ENCODE measurements at places on chromosomes 12 and 14. TPM values are rescaled to one million over a fixed set of nuclear protein-coding genes. Genes with fewer than 3 reads are reported as not detected.

ANO2 gene
- not detected for total RNA-seq

TAS2R31 gene
- 3.9 TPM for total RNA-seq

HOXC11 gene
- not detected for total RNA-seq

DPF3 gene
- 0.66 TPM for total RNA-seq

CMA1 gene
- 0.25 TPM for total RNA-seq

CCDC175 gene
- not detected for total RNA-seq

TEAD4 gene
- 13.7 TPM for total RNA-seq

DNA sequence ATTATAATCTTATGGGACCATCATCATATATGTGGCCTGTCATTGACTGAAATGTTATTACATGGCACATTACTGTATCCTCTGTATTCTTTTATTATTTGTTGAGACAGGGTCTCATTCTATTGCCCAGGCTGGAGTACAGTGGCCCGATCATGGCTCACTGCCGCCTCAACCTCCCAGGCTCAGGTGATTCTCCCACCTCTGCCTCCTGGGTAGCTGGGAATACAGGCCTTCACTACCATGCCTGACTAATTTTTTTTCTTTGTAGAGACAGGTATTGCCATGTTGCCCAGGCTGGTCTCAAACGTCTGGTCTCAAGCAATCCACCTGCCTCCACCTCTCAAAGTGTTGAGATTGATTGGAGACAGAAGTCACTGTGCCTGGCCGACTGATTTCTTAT lies 153.2 kb downstream of the RASSF9 start:
- DNase-seq, result no peak

GRCh38 chr14:91415794-91416743 lies 1.6 kb downstream of the CCDC88C start:
- DNase-seq, result peak; percentile 74

DNA sequence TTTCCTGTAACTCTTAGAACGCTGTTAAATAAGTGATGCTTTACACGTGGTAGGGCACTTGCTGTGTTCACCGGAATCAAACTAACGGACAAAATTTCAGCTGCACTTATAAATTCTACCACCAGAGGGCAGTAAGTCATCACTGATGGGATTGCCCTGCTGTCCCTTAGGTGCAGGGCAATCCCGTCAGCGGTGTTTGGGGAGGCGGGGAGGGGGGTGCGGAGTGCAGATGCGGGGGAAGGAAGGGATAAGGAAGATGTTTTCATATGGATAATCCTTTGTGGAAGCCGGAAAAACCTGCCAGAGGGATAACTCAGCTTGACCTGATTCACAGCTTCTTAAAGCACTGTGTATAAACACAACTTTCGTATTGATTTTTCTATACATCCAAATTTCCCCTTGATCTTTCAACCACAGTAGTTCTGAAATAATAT lies 21.7 kb upstream of the SLC10A1 start:
- DNase-seq, result peak; percentile 49

GRCh38 chr12:51377099-51377984 lies 13.9 kb downstream of the GALNT6 start:
- DNase-seq, result no peak

- no peak for DNase-seq
Measured at GRCh38 chr12:25701290-25701689, 148.2 kb upstream of the LMNTD1 start.

- DNase-seq, result no peak
Measured at GRCh38 chr12:52631264-52631663, 12.9 kb upstream of the KRT73 start.

DNA sequence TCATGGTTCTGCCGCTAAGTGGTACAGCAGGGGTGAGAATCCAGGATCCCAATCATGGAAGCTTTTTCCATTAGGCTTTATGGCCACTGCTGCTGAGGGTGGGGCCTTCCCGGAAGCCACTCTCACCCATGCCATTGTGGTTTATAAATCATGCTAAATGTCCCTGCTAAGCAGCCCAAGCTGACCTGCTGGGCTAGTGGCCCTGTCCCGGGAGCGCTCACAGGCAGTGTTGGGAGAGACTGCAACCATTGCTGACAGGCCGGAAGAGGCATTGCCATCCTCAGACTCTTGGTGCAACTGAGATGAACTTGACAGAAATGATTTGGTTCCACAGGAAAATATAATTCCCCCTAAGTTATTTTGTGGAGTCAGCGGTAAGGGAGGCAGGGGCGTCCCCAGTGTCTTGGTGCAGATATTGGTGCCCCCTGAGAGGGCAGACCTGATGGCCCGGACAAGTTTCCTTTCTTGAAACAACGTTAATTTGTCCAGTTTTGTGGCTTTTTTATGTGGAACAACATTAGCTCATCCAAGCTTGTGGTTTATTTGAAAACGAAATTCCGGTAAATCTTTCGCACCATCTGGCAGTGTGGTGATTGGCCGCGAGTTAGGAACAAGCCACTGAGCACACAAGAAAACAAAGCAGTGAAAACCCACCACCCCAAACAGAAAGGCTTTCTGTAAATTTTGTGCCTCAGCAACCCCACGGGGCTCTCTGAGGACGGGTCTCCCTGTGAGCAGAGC lies 82.3 kb downstream of the SSPN start:
- no peak for DNase-seq

DNA sequence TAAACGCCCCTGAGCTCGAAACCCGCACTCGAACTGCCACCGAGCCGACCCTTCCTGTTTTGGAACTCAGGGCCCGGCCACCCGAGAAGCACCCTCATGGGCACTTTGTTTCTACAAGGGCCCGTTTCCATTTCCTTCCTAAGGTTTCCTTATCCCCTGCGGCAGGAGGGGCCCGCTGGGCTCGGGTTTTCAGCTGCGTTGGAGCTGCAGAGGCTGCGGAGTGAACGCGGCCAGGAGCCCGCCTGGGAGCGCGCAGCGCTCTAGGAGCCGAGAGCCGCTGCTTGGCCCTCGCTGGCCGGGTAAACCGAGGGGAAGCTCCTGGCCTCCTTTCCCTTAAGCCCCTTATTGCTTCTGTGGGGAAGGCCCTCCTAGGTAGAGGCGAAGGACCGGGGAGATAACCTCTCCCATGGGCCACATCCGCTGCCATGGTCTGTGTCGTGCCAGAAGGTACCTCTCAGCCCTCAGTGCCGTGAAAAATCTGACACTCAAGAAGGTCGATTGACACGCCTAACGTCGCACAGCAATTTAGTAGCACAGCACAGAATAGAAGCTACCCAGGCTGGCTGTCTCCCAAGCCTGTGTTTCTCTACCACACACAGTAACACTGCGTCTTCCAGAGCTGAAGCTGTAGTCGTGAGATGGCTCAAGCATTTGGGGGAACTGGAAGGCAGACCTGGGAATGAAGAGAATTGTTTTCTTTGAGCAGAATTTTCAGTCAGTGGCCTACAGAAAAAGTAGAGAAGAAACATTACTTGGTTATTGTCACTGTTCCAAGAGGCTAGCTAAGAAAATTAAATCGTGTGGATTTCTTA lies 12.9 kb upstream of the CALM1 start:
- DNase-seq, result peak; percentile 70

DNA sequence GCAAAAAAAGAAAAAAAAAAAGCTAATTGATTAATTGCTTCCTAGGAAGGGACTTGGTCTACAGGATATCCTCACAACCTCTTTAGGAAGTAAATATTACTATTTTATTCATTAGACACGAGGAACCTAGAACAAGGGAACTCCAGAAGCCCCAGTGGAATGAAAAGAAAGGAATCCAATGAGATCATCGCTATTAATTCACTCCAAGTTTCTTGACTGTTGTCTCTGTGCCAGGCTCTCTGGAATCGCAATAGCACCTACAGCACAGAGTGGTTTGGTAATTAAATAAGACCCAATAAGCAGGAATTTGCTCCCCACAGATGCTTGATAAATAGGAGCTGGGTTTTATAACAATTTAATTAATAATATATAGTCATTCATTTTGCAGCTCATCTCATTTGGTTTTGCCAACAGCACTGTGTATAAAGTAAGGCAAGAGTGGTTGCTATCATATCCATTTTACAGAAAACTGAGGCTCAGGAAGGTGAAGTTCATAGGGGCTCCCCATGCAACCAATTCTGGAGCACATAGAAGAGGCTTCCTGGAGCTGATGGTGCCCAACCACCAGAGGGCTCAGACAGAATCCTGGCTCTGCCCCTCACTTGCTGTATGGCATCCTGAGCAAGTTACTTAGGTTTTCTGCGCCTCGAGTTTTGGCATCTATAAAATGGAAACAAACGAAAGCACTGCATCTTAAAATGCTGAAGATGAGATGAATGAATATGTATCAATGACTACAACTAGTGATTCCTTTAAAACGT lies 420.2 kb downstream of the MED13L start:
- DNase-seq, result no peak

DNA sequence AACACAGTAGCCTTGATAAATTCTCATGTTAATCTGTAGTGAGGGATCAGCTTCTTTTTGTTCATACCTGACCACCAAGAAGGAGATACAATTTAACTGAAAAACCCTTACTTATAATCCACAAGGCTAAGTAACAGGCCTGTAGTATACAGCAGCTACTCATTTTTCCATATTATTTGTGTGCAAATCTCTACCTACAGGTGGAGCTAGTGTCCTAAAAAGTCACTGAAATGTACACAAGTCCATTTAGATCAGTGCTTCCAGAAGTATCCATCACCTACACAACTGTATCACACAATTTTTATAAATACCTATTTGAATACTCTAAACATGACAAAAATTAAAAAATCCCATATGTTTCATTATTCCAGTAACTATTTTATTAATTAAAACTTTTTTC lies 173.2 kb downstream of the SLC35F4 start:
- DNase-seq, result no peak

- no peak for DNase-seq
Measured at GRCh38 chr12:72995616-72996015, 723.4 kb downstream of the TRHDE start.

DNA sequence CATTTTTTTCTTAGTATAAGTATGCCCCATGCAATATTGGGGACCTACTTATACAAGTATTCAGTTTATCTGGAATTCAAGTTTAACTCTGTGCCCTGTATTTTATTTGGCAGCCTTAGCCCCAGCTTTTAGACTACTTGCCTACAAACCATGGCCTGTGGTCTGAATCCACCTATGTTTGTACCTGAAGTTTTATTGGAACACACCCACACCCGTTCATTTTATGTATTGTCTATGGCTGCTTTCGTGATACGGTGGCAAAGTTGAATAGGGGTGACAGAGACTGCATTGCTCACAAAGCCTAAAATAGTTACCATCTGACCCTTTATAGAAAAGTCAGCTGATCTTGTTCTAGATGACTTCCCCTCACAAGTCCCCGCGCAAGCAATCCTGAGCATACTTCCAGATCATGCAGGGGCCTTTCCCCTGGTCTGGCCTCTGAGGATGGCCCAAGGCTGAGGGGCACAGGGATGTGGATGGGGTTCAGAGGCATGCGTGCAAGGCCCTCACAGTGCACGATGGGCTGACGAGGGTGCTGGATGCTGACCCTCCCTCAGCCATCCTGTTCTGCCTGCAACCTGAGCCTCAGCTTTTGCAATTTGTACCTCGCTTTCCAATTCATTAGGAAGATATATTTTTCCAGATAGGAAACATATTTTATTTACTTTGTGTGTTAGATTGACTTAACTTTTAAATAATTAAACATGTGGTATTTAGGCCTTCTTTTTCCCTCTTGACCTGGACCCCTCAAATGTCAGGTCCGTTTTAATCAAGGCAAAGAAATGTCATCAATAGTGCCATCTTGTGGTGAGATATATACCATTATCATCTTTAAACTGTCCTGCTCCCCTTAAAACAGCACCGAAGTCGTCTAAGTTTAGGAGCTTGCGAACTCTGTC lies 527.3 kb upstream of the CCDC196 start:
- DNase-seq, result no peak

DNA sequence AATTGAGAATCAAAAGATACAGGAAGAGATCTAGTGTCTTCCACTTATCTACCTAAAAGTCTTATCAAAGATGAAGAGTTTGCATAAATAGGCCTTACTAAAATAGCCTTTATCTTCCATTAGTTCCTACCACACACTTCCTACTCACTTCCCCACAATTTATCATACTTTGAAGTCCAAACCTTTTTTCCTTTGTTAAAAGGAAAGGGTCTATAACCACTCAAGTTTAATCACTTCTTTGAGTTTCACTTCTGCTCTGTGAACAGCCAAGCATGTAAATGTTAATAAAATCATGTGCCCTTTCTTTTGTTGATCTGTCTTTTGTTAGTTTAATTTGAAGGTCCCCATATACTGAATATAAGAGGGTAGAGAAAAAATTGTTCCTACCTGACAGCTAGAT lies 114.5 kb downstream of the PHLDA1 start:
- no peak for DNase-seq

GRCh38 chr14:58353516-58354299 lies 42.0 kb upstream of the TOMM20L start:
- no peak for DNase-seq

All from activated T-helper 2 cell treated with anti-CD3 and anti-CD28 coated beads, Interferon-gamma antibody, Interleukin-2, Interleukin-4, amounts not matched to agents 10 μg/mL and 5 μg/mL and 100 μg/mL, durations not matched to agents 14 hours and 24 hours and 36 hours (primary cell).